ENCODE measurements at places on chromosomes 16 and 17.

DNA sequence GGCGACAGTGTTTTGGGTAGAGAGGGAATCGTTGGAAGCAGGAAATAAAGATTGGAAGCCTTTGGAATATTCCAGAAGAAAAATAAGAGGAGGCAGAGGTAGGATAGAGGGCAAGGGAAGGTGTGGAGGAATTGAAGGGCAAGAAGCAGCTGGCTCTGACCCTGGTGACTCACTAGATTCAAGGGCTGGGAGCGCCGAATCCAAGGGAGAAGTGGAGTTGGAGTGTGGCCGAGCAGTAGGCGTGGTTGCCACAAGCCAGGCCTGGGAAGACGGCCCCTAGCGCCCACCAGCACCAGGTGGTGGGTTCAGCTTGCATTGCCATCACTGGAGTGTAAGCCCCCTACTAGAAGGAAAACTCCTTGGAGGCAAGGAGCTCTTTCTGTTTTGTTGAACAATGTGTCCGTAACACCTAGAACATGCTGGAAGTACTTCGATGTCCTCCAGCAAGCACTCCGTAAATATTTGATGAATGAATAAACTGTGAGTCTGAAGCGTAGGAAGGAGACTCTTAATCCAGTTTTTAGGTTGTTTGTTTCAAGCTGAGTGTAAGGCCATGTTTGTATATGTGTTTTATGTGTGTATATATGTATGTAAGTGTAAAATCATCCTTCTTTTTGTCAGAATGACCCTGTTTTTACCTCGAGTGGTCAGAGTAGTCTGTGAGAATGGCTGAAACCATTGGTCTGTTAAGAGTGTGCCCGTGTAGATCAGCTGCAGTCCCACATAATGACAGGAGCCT lies 139.5 kb downstream of the CMIP start:
- DNase-seq: no peak

- no peak for DNase-seq
Observed at GRCh38 chr17:64306850-64307463, 43.9 kb upstream of the TEX2 start.

GRCh38 chr17:43560461-43561427 lies 14.6 kb upstream of the ETV4 start:
- DNase-seq: no peak

DNA sequence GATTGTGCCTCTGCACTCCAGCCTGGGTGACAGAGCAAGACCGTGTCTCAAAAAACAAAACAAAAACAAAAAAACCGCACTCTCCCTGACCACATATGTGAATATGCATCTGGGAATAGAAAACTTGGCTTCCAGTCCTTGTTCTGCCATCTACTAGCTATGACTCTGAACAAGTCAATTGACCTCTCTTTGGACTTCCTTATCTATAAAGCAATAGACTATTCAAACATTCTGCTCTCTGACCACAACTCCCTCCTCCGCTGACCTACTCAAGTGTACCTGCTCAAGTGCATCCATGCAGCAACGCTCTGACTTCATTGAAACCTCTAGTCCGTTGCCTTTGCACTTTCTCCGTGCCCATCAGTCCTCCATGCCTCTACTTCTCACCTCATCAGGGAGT lies 52.6 kb upstream of the KDM6B start:
- DNase-seq: no peak

- no peak for DNase-seq
Observed at GRCh38 chr17:28345419-28346198, 10.0 kb downstream of the TNFAIP1 start.

GRCh38 chr16:66143415-66143814 lies 223.1 kb upstream of the CDH5 start:
- DNase-seq: no peak

DNA sequence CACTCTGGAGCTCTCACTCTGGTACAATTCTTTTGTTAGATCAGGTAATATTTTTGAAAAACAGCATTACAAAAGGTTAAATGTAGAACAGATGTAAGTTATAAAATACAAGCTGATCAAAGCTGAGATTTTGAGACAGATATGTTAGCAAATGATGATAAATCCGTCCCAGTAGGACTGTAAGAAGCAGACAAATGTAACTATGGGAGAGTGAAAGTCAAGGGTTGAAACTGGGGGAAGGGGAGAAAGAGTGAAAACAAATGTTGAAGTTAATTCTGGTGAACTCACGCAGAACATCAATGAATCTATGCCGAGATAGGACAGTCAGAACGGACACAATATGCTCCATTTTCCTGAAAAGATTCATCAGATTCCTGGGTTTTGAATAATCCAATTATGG lies 298.9 kb upstream of the IRX5 start:
- DNase-seq: no peak

DNA sequence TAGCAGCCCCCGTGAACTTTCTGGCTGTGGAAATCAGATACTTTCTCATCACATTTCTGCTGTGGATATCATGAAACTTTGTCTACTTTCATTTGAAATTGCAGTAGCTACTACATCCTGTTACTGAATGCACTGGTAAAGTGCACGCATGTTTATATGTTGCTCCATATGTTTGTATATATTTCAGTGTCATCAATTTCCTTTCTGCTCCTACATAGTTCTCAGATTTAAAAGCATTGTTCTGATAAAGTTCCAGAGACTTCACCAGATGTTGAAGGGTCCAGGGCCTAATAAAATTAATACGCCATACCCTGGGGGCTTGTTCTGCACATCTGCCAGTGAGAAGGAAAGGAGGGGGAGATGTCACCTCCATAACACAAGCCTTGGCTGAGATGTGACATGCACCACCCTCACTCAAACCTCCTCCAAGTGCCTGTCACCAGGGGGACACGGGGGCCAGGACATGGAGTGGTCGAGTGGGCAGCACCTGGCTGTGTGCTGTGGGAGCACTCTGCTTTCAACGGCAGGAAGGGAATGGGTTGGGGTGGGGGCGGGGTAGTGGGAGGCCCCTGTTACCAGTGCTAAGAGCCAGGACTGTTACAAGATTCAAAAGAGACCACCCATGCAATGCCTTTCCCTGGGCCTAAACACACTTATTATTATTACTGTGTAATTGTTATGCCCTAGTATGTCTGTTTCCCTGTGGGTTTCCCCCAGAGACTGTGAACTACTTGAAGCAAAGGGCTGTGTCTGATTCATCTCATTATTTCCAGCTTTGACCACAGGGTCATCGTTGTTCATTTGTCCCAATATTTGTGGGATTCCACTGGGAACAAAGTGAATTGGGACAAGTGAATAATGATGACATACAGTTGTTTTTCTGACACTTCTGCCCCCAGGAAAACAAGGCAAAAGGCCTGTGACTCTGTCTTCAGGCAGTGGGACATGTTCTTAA lies 193.4 kb downstream of the FOXL1 start:
- DNase-seq: no peak

GRCh38 chr16:62256406-62256805 lies 220.2 kb upstream of the CDH8 start:
- no peak for DNase-seq

- no peak for DNase-seq
Observed at GRCh38 chr17:17403899-17404576, 72.8 kb upstream of the MED9 start.

DNA sequence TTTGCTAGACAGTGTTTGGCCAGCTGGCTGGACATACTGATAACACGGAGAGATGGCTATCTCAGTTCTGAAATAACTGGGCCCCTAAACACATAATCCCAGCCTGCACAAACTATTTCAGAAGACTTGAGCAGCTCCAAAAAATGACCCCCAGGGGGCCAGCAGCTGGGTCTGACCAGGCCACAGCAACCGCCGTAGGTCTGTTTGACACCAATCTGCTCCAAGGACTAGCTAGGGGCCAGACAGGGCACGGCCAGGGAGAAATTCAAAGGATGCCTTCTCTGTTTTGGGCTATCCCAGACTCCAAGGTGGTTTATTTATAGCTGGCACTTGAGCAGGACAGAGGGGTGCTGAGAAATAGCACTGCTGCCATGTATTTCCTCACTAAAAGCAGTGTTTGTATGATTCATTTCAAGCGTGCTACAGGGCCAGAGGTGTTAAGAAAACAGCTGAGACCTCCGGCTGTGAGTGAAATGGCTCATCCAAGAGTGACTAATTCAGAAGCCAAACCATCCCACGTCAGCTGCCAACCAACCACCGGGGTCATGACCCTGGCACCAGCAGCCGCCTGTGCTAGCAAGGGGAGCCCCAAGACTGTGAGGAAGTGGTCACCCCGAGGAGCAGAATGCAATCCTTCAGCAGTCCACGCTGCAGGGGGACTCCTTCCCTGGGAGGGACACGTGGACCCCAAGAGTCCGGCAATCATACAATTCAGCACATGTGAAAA lies 5.7 kb downstream of the GGA2 start:
- DNase-seq: no peak

- no peak for DNase-seq
Observed at GRCh38 chr17:18241229-18241871, 15.9 kb downstream of the LLGL1 start.

GRCh38 chr16:68750193-68750695 lies 13.2 kb downstream of the CDH1 start:
- no peak for DNase-seq

- DNase-seq: no peak
Observed at GRCh38 chr16:55906123-55906522, 30.9 kb upstream of the CES5A start.

DNA sequence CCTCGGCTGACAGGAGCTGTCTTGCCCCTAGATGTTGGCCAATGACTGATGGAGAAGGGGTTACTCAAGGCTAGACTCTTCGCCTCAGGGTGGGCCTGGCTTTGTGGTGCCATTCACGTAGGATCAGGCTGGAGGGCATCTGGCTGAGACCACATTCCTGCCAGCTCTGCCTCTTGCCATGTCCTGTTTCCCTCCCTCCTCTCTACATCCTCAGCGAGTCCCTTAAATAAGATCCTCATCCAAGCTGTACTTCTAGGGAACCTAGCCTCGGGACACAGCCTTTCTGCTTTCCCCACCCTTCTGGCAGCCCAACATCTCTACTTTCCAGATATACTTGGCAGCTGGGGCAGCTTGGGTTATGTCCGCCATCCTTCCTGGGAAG lies 27.9 kb upstream of the EFCAB13 start:
- DNase-seq: no peak

DNA sequence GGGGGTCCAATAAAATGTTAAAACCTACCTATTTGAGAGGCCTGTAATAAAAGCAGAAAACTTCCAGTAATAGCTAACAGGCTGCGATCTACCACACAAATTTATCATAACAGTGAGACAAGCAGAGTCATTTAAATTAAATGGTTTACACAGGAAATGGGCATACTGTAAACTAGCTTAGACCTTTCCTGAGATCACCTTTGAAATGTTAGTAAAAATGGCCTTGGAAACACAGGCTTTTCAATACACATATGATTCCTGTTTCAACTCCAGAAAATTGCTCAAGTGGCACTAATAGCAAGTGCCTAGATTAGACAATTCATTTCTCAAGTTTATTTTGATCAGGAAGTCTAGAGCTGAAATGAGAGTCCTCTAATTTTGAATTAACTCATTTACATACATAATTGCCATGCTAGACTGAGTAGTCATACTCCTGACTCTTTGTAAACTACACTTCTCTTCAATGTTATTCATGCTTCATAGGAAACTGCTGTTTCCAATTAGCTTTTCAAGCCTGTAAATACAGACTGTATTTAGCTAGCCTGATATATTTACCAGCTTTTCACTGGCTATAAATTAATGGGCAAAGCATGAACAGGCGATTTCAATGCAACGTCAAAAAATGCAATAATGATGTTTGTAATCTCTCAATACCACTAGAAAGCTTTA lies 43.3 kb downstream of the PARN start:
- no peak for DNase-seq

DNA sequence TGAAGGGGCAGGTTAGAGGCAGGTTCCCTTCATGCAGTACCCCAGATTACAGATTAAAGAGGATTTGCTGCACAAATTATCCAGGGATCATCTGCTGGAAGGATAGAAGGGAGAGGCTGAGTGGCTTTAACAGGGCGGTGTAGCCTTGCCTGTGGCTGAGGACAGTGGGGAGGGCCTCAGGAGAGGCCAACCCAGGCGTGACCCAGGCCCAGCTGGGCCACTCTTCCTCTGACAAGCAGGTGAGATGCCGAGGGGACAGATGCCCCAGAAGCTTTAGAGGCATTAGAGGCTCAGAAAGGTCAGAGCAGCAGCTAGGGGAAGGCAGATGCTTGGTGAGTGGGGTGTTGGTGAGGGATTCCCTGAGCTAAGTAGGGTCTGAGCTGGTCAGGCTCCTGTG lies 18.1 kb upstream of the MTMR4 start:
- no peak for DNase-seq

DNA sequence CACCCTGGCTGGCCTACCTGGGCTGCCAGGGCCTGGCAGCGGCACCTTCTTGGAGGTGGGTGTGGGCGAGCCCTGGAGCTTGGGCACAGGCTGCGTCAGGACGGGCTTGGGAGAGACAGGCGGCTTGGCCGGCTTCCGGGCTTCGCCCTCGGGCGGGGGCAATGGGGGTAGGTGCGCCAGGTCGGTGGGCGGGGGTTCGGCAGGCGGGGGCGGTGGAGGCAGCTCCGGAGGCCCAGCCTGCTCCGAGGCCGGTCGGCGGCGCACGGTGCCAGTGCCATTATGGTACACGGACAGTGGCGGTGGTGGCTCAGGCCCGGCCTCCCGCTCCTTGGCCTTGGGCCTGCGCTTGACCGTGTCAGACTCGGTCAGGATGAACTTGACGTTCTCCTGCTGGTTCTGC lies 16.8 kb downstream of the CASKIN1 start:
- DNase-seq: no peak

GRCh38 chr16:67395458-67396158 lies 2.3 kb upstream of the TPPP3 start:
- DNase-seq: no peak

All from cerebellar nuclear complex (tissue), 1 donor.